ENCODE measurements at places on chromosomes 1 and 21.
A peak's percentile ranks its signal among the peaks of the same experiment; 100 is the strongest.

GRCh38 chr1:15858672-15859372 lies 11.3 kb downstream of the SPEN start:
- DNase-seq, result no peak

DNA sequence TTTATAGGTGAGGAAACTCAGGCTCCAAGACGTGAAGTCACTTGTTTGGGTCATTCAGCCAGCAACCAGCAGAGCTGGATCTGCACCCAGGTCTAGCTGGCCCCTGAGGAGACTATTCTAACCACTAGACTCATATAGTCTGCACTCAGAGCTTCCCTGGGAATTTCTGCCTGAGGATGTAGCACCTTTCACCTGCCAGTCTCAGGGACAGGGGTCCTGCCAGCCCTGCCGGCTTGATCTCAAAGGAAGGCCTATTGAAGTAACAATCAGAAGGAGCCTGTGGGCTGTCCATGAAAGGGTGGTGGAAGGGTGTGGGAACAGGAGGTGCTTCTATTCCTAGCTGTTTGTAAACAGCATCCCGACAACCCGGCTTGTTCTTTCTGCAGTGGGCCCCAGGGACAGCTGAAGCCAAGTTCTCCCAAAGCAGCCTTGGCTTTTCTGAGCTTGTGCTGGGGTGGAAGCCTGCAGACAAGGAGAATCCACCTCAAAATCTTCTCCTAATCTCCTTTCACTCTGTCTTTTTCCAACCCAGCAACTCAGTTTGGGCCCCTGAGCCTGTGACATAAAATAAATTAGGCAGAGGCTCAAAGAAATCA lies 7.8 kb downstream of the LMOD1 start:
- no peak for DNase-seq

DNA sequence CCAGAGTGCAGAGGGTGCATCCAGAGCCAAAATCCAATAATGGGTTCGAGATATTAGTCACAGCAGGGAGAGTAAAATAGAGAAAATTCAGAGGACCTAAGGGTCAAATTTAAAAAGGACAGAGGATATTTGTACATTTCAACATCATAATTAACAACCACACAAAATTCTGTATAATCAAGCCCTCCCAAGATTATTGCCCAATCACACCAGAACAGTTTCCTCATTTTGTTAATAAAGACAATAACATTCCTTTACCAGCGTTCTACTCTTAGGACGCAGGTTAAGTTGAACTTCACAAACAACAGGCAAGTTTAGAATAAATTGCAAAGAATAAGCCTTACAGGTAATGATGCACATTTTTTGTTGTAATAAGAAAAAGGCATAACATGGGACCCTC lies 462.8 kb downstream of the PTPRC start:
- DNase-seq, result no peak

DNA sequence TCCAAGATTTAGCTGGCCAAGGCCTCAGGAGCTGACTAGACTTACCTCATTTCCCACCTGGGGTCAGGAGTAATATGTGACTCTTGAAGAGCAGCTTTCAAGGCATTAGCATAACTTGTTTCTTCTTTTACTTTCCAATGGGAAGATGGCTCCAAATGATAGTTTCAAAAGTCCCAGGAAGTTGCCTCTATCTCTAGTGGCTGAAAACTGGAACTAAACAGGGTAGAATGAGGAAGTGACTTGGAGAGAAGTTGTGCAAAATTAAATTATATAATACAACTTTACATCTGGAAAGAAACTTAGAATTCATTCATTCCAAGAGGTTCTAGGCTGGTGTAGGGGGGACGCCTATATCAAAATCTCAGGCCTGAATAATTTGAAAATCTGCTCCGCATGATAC lies 250.1 kb upstream of the FMN2 start:
- DNase-seq, result no peak

DNA sequence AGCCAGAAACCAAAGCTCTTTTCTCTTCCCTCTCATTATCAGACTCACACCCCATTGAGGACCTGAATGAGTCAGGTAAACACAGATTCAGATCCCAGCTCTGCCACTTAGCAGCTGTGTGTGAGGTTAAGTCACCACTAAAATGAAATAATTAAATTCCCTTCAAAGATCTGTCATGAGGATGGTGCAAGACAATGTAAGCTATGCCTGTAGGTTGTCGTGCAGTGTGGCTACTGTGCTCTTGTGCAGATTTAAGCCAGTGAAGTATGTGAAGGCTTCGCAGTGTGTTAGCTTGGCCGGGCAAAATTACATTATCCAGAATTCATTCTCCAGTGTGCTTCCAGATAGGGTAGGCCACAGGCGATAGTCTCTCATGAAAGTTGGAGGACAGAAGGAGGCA lies 13.6 kb downstream of the UBL4B start:
- DNase-seq, result no peak

DNA sequence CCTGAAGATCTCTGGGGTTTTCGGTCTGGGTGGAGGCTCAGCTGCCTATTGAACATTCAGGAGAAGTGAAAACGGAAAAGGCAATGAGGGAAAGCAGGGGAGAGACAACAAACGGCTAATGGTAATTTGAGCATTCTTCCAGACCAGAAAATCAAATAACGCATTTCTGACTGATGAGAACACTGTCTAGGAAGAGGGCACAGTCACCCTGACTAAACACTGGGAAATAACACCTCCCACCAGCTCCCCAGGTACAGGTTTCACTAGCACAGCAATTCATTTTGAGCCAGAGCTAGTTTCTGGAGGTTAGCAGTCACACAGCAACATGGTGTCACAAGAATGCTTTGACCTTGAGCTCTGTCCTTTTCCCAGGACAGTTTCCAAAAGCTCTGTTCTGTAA lies 21.1 kb downstream of the NCF2 start:
- no peak for DNase-seq

GRCh38 chr1:108897865-108898720 lies 21.3 kb downstream of the GPSM2 start:
- DNase-seq, result no peak

DNA sequence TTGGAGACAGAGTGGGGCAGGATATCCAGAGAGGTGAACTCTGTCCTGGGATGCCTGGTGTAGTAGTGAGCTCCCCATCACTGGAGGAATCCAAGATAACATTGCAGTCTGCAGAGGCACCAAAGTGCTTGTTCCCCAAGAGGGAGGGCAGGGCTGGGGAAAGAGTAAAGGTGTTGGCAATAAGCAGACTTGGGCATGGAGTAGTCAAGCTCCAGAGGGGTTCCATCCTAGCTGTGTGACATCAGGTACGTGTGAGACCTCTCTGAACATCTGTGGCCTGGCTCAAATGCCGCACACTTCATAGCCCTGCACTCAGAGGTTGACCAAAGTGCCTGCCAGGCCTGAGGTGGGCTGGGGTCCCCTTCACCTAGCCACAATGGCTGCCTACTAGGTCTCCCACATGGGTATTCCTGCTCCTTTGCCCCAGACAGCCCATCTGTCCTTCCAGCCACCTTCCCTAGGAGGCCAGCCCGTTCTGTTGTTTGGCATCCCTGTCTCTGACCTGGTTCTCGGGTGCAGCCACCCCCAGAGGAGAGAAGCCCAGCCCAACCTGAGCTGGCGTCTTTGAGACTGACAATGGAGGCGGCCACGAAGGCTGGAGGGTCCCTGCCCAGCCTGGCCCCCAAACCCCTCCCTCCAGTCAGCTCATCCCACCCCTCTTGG lies 2.8 kb upstream of the ARF1 start:
- DNase-seq, result no peak

- no peak for DNase-seq
Measured at GRCh38 chr1:211885747-211886522, 55.4 kb upstream of the LPGAT1 start.

DNA sequence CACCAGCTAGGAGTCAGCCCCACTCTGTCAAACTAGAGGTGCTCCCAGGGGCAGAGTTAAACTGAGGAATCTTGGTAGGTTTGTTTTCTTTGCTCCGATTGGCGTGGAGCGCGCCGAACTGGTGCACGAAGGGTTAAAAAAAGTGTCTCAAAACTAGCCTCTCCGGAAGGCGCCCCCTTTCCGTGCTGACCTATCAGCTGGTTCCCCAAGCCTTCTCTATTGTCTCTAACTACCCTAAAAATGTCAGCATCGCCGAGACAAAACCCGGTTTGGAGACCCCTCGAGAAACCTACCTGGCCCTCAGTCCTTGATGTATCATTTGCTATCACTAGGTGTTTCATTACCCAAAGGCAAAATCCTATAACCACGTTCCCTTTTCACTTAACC lies 2.2 kb downstream of the TGFB2 start:
- peak; percentile 80 for DNase-seq

- DNase-seq, result peak; percentile 30
Measured at GRCh38 chr1:205246351-205247119, 18.8 kb downstream of the TMCC2 start.

DNA sequence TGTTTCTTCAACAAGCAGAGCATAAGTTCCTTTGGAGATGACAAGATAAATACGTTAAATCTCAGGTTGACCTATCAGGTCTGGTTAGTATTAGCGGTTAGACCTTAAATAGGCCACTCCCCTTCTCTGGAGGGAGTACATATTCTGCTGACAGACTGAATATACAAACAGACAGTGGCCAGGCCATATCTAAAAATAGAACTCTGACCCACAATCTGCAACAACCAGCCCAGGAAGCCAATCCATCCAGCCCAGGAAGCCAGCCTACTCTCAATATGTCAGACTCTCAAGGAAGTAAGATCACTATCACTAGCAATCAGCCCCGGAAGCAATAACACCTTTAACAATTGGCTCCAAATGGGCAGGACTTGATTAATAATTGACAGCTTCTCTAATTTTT lies 6.7 kb downstream of the IL20 start:
- no peak for DNase-seq

DNA sequence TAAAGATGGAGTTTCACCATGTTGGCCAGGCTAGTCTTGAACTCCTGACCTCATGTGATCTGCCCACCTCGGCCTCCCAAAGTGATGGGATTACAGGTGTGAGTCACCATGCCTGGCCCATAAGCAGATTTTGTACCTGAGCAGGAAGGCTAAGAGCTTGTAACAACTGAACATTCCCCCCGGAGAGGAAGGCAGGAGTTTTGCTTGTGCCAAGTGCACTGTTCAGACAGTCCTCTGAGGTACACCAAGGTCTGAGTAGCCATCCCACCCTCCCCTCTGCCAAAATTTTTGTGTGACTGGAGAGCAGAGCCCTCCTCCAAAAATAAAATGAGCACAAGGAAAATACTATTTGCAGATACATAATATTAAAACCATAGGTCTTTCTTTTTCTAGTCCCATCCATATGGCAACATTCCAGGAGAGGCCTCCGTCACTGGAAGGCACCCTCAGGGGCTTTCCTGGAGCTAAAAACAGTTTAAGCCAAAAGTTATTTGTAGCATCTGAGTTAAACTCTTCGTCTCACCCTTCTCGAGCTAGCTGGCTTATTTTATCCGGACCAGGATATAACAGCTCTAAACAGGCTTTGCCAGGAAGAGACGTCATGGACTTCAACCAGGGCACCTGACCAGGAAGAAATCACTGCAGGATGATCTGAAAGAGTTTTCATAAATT lies 27.2 kb downstream of the CAPN2 start:
- DNase-seq, result peak; percentile 63

GRCh38 chr1:1873186-1873585 lies 17.7 kb downstream of the GNB1 start:
- no peak for DNase-seq

GRCh38 chr1:194419721-194420120 lies 1233.3 kb upstream of the B3GALT2 start:
- DNase-seq, result no peak

GRCh38 chr1:77631751-77632150 lies 50.7 kb downstream of the ZZZ3 start:
- no peak for DNase-seq

GRCh38 chr1:230940848-230941247 lies 37.8 kb downstream of the TTC13 start:
- DNase-seq, result no peak

DNA sequence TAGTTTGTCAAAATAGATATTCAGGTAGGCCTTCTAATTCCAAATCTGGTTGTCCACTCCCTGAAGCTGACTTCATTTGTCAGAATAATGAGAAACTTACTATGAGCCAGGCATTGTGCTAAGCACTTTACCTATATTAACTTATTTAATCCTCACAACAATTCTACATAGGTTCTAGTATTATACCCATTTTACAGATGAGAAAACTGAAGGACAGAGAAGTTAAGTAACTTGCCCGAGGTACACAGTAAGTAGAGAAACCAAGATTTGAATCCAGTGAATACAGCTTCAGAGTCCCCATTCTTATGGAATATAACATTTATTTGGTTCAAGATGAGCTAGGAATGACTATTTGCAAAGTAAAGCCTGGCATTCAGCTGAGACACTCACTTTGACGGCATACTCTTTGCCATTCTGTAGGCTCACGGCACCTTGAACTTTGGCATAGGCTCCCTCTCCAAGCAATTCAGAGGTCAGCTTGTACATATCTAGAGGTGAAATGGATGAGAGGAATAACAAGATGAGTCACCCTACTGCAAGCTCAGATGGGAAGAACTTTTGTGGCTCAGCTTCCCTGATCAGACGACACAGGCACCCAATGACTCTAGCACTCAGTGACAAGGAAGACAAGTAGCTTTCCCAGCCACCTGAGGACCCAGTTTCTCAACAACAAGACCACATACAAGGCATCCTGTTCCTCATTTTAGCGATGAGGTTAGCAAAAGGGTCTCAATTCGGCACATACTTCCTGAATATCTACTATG lies 23.7 kb downstream of the MKNK1 start:
- DNase-seq, result no peak

GRCh38 chr1:87766737-87767136 lies 438.1 kb downstream of the LMO4 start:
- DNase-seq, result no peak

DNA sequence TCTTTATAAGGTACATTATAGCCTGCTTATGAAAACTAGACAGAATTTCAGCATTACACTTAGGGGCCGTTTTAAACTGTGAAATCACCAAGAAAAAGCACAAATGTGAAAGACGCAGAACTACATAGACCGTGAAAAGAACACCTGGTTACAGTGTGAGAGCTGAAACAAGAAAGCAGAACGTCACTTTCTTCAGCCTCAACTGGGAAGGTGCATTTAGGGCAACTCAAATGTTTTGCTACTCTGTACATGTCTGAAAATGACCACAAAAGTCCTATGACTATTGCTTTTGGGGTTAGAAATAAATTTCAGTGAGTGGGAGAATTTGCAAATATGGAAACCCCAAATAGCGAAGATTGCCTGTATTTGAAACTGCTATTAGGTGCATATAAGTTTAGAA lies 268.7 kb downstream of the OLFM3 start:
- DNase-seq, result no peak

DNA sequence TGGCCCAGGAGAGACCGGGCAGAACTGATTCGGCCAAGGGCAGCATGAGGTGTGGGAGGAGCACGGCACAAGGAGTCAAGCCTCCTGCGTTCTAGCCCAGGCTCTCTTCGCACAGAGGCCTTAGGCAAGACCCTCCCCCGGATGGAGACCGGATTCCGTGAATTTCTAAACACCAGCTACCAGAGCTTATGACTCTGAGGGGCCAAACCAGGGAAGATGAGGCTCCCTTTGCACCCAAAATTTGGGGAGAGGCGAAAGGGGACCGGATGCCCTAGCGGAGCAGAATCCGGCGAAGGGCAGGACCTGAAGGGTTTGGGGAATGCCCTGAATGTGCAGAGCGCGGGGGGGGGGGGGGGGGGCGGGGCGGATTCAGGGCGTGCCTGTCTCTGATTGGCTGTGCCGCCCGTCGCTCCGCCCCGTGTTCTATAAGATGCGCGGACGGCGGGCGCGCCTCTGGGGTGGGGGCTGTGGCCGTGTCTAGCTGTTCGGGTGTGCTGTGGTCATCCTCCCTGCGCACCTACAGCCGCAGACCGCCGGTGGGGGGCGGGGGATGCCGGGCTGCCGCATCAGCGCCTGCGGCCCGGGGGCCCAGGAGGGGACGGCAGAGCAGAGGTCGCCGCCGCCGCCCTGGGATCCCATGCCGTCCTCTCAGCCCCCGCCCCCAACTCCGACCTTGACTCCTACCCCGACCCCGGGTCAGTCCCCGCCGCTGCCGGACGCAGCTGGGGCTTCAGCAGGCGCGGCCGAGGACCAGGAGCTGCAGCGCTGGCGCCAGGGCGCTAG lies at the start of gene TRNP1:
Gene TRNP1 (plus strand): TSS at position 456 of the 783 bp plus-strand sequence. CDS start 95 bp downstream, at position 551.
- DNase-seq, result peak; percentile 86

All from right forelimb (tissue), 1 donor.